Subcutaneous preadipocyte (primary cell): ENCODE measurements at places on chromosomes 2 and 18. TPM values are rescaled to one million over a fixed set of nuclear protein-coding genes. Genes with fewer than 3 reads are reported as not detected.

Gene CD302
- total RNA-seq: 7.8 and 12.1 TPM in 2 replicates

Gene TBR1
- total RNA-seq: under 0.01 TPM in 2 replicates

Gene CROCC2
- total RNA-seq: 0.20 and 0.37 TPM in 2 replicates

Gene ILKAP
- 22.4 and 29.9 TPM in 2 replicates for total RNA-seq

Gene ALK
- total RNA-seq: not detected in 2 replicates

Gene DLX1
- under 0.01 and 0.39 TPM in 2 replicates for total RNA-seq

Gene ACTG2
- 0.73 TPM in 1 of 2 replicates, not detected in the other for total RNA-seq

Gene SERPINB4
- under 0.01 TPM in 1 of 2 replicates, not detected in the other for total RNA-seq

Gene STAT4
- 3.3 and 4.8 TPM in 2 replicates for total RNA-seq

Gene SLC23A3
- 0.73 and 1.8 TPM in 2 replicates for total RNA-seq

Gene SNORC
- 0.73 and 0.98 TPM in 2 replicates for total RNA-seq

Gene FHL2
- total RNA-seq: 58.4 and 58.8 TPM in 2 replicates

Gene CNGA3
- total RNA-seq: under 0.01 TPM in 2 replicates

Gene AGXT
- not detected in 2 replicates for total RNA-seq

Gene ACTR1B
- 48.9 and 54.5 TPM in 2 replicates for total RNA-seq

Gene CERKL
- total RNA-seq: under 0.01 and 0.20 TPM in 2 replicates

Gene HNMT
- total RNA-seq: 23.3 and 59.2 TPM in 2 replicates

Gene TMEM17
- 1.1 and 1.2 TPM in 2 replicates for total RNA-seq

Gene PSMA8
- not detected in 2 replicates for total RNA-seq

Gene IMPACT
- total RNA-seq: 23.1 and 24.6 TPM in 2 replicates

Gene TSHZ1
- 8.1 and 10.6 TPM in 2 replicates for total RNA-seq

Gene L3MBTL4
- 0.20 and 0.37 TPM in 2 replicates for total RNA-seq
